ENCODE measurements at places on chromosomes 7 and 10.

- DNase-seq: no peak
These were observed 941 bp upstream of the LUC7L2 start for GRCh38 chr7:139358541-139359365.

DNA sequence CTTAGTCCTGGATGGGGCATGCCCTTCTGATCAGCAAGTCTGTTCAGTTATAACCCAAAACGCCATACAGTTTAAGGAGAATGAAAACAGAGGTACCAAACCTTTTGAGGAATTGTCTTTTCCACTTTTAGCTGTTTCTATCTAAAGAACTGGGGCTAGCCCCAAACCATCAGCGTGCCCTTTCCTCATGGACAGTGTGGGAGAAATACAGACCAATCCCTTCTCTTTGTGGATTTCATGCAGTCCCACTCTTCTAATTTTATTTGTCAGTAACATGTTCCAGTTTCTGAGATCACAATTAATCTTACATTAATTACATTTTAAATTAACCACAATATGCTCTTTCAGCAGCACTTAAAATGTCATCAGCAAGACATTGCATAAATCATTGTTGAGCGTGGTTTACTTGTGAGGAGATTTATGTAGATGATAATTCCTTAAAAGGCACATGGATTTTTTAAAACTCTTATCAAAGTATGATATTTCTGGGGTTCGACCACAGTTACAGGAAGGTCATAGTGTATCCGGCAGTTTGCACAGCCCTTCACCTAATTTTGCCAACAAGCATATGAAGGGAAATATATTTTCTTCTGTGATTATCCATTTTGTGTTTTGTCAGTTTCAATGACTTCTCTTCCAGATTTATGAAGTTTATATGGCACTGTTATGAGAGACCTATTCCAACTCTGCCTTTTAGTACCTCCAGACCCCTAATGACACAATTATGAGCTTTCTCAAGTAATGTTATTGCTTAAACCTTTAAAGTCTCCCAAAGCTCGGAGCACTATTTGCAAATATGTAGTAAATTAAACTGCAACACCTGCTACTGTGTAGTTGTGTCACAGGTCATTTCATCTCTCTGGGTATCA lies 868.4 kb upstream of the C7orf33 start:
- DNase-seq: no peak

GRCh38 chr10:14328881-14329672 lies 1.6 kb downstream of the FRMD4A start:
- DNase-seq: no peak

DNA sequence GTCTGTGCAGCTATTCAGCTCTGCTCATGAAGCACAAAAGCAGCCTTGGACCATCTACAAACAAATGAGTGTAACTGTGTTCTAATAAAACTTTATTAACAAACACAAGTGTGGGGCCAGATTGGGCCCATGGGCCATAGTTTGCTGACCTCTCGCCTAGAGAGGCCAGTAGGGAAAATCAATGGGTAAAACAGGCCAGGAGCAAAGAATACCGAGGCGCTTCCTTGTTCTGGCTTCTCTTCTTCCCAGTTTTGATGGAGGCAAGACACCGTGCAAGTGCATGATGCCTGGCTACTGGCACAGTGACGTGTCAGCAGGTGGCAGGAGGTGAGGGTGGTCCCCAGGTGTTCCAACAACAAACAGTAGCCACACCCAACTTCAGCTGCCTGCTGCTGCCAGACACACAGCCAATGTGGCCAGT lies 94.3 kb upstream of the SDK1 start:
- no peak for DNase-seq

GRCh38 chr7:94050046-94050445 lies 45.9 kb upstream of the BET1 start:
- DNase-seq: no peak

DNA sequence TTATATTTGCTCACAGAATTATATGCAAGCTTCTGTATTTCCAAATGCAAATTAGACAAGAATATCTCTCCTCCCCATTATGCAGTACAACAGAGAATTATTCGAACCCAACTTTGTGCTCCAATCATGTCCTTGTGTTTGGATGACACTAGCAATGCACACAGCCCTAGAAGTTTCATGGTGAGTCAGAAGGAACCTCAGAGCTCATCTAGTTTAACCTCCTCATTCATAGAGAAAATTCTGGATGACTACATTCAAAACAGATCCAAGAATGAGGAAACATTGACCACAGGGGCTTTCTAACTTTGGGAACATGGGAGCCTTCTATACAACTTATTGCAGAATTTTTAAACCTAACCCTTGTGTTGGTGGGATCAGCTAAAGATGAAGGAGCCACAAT lies 12.8 kb upstream of the ARID5B start:
- no peak for DNase-seq

DNA sequence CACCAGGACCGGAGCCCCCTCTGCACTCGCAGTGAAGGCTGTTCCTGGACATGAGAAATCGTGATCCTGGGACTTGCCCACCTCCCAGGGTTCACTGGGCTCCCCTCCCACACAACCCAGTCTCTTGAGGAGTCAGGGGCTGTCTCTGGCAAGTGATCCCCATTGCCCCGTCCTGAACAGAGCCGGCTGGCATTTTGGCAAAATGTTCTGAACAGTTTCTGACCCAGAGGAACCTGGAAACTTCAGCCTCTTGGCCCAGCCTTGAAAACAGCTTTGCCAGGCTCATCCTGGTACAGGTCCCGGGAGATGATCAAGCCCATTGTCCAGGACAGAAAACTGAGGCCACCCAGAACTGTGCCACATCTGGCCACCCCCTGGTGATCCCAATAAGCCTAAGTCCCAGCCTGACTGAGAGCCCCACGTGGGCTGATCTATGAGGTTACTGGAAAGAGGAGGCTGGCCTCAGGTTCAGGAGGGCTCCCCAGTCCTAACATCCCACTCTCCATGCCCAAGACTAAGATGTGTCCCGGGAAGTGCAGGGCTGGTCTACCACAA lies 115.7 kb downstream of the OAT start:
- no peak for DNase-seq

- no peak for DNase-seq
These were observed 32.5 kb downstream of the CCDC6 start for GRCh38 chr10:59873896-59874295.

DNA sequence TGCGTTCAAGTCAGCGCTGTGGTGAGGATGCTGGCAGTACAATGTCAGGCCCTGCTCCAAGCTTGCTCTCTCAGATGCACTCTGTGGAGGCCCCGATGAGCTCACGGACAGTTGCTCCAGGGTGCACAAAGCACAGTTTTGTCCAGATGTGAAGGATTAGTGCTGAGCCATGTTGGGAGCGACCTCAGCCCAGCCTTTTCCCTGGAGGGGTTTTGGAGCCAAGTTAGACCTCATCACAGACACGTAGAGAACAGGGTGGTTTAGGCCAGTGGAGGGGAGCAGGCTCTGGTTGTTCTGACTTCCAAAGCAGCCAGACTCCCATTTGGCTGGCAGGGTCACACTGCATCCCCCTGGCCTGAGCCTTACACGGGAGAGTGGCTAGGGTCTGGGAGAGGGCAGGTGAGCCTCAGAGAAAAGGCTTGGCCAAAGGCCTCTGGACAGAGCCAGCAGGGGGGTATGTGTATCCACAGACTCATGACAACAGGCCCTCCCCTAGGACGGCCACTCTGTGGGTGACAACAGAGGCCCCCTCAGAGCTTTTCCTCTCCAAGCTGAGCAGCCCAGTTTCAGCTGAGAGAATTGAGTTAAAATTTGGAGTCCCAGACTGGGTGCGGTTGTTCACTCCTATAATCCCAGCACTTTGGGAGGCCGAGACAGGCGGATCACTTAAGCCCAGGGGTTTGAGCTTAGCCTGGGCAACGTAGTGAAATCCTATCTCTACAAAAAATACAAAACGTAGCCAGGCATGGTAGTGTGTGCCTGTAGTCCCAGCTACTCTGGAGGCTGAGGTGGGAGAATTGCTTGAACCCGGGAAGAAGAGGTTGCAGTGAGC lies 4.7 kb downstream of the PLAC9 start:
- no peak for DNase-seq

- DNase-seq: no peak
These were observed 6.9 kb upstream of the GSTK1 start for GRCh38 chr7:143256325-143256724.

DNA sequence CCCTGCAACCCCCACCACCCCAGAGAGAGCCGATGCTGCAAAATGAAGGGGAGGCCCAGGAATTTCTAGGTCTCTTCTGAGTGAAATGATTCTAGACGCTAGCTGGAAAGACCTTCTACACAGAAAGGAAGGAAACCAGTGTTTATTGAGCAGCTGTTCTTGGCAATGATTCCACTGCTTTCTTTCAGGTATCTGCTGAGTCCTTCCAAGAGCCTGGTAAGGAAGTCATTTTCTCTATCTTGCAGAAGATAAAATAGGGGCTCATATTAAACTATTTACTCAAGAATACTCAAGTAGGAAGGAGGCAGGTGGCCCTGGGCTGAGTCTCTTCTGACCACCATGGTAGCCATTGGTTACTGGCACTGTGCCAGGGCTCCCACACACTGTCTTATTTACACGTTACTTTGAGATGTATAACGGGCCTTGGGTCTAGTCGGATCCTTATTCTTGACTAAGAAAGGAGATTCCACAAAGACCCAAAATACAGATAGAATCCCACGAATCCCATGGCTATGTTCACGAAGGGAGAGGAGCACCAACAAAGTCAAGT lies 112.1 kb downstream of the GALNT11 start:
- DNase-seq: no peak

Data from stimulated activated CD4-positive, alpha-beta T cell treated with anti-CD3 and anti-CD28 coated beads, Interleukin-15, amount 100 ng/mL, for 1 hour (primary cell).